ENCODE measurements at places on chromosomes 5 and 9.

DNA sequence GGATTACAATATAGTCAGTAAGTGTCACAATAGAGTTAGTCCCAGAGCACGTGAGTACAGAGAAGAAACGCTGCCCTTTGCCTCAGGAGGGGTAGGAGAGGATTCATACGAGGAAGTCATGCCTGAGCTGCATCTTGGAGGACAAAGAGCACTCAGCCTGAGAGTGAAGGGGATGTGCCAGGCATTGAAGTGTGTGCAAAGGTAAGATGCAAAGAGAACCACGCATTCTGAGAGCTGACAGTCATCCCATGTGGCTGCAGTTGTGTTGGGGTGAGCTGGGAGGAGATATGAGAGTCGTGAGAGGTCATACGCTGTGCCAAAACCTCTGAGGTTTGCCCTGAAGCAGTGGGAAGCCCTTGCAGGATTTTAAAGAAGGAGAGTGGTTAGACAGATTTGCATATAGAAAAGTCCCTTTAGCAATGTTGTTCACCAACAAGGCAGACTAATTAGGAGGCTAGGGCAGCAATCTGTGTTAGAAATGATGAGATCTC lies 97.5 kb downstream of the PIP5K1B start:
- DNase-seq, result no peak
- H3K36me3 ChIP-seq, result no peaks in the 10 kb centered on the region
- no peaks in the 10 kb centered on the region for H3K27me3 ChIP-seq
- H3K27ac ChIP-seq, result no peak overlapping the region
- no peaks in the 10 kb centered on the region for H3K4me1 ChIP-seq

DNA sequence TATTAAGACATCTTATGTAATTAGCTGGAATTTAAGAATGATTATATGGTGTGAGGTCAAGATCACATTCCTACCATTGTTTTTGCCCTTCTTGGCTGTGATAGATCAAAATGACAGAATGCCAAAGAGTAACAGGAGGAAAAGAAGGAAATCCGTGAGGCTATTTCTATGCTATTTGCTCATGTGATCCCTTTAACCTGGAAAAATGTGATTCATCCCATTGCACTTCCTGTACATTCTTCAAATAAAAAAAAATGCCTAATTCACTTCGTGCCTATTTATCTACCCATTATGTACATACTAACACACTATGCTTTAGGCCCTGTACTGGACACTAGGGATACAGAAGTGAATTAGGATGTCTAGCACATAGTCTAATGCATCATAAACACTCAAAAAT lies 154.1 kb upstream of the PAPPA start:
- H3K4me1 ChIP-seq, result no peaks in the 10 kb centered on the region
- no peaks in the 10 kb centered on the region for H3K36me3 ChIP-seq

DNA sequence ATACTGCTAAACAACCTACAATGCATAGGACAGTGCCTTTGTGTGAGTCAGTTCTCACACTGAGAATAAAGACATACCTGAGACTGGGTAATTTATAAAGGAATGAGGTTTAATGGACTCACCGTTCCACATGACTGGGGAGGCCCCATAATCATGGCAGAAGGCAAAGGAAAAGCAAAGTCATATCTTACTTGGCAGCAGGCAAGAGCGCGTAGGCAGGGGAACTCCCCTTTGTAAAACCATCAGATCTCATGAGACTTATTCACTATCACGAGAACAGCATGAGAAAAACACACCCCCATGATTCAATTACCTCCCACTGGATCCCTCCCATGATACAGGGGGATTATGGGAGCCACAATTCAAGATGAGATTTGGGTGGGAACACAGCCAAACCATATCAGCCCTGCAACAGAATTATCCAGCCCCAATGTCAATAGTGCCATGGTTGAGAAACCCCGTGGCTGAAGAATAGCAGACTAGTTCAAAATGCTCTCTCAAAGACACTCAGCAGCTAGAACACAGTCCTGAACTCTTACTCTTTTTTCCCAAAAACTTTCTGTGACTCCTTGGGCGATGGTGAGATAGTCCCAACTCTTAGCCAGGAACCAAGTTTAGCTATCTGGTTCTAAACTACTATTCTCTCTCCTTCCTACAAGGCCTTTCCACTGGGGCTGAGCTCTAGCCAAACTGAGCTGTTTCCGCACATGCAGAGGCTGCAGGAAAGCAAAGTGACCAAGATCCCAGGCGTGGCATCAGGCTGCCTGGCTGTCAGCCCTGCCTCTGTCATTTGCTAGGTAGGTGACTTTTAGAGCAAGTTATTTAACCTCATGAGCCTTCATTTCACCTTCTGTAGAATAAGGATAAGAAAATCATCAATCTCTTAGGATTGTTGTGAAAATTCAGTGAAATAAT lies 21.7 kb downstream of the FAT2 start:
- H3K36me3 ChIP-seq, result no peaks in the 10 kb centered on the region
- no peak overlapping the region for H3K4me3 ChIP-seq
- DNase-seq, result no peak
- no peaks in the 10 kb centered on the region for H3K4me1 ChIP-seq

- H3K4me3 ChIP-seq, result no peak overlapping the region
- peaks cover 16% of the 10 kb centered on the region for H3K27me3 ChIP-seq
- no peak overlapping the region for H3K27ac ChIP-seq
- no peaks in the 10 kb centered on the region for H3K4me1 ChIP-seq
- no peaks in the 10 kb centered on the region for H3K36me3 ChIP-seq
Observed at GRCh38 chr5:38329132-38329715, 70.9 kb downstream of the EGFLAM start.

DNA sequence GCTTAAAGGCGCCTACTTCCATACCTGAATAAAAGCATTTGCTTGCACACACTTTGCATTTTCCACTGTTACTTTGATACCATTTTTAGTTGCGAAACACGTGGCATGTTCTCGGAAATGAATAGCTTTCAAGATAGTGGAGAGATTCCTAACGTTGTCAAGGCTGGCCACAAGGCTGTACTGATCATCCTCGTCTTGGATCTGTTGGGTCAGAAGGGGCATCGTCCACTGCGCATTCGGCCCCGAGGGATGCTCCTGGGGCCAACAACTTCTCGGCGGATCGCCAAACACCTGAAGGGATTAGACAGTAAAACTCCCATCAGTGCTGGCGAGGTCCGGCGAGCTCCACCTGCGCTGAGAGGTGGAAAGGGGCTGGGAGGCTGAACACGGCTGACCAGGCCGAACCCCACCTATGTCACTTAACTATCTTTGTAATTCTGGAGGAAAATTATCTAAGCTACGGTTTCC lies 599 bp downstream of the RAD1 start:
- H3K4me3 ChIP-seq, result no peak overlapping the region
- peaks cover 31% of the 10 kb centered on the region for H3K4me1 ChIP-seq

- DNase-seq, result no peak
- H3K4me1 ChIP-seq, result no peaks in the 10 kb centered on the region
- no peak overlapping the region for H3K4me3 ChIP-seq
Observed at GRCh38 chr5:31131381-31131891, 62.0 kb upstream of the CDH6 start.

- no peaks in the 10 kb centered on the region for H3K36me3 ChIP-seq
- H3K4me1 ChIP-seq, result no peaks in the 10 kb centered on the region
- no peak for DNase-seq
- no peak overlapping the region for H3K27ac ChIP-seq
- H3K4me3 ChIP-seq, result no peak overlapping the region
- H3K27me3 ChIP-seq, result no peaks in the 10 kb centered on the region
Observed at GRCh38 chr9:34157898-34158297, 20.9 kb upstream of the UBAP1 start.

DNA sequence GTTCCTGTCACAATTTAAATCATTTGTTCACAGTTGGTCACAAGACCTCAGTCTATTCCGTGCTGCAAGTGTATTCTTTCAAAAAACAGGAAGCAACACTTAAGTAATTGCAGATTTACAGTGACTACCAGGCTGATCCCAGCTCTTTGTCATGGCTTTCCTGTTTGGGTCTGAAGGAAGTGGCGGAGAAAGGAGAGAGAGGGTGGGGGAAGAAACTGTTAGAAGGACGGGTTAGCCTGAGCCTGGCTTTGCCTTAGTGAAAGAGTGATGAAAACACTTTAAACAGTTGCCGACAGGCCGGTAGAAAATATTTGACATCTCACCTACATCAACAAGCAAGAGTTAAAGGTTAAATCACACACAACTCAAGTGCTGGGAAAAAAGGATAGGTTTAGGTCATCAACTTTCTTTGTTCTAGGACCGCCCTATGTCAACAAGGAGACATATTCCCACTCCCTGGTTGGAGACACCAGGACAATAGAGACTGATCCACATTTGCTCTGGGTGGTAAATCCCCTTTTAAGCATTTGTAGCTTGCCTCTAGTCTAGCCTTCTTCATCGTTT lies 102.2 kb upstream of the DAB2 start:
- DNase-seq, result no peak
- no peaks in the 10 kb centered on the region for H3K36me3 ChIP-seq
- no peak overlapping the region for H3K27ac ChIP-seq
- H3K4me3 ChIP-seq, result no peak overlapping the region
- H3K27me3 ChIP-seq, result peaks cover 24% of the 10 kb centered on the region

GRCh38 chr5:113723021-113723420 lies 209.5 kb downstream of the YTHDC2 start:
- no peak for DNase-seq
- no peak overlapping the region for H3K27ac ChIP-seq
- no peaks in the 10 kb centered on the region for H3K27me3 ChIP-seq
- no peak overlapping the region for H3K4me3 ChIP-seq
- H3K36me3 ChIP-seq, result no peaks in the 10 kb centered on the region

- peaks cover 17% of the 10 kb centered on the region for H3K27me3 ChIP-seq
- H3K4me1 ChIP-seq, result no peaks in the 10 kb centered on the region
Observed at GRCh38 chr5:175254155-175254554, 189.8 kb downstream of the DRD1 start.

- no peaks in the 10 kb centered on the region for H3K36me3 ChIP-seq
- no peak for DNase-seq
- H3K4me1 ChIP-seq, result no peaks in the 10 kb centered on the region
- no peak overlapping the region for H3K27ac ChIP-seq
- no peaks in the 10 kb centered on the region for H3K27me3 ChIP-seq
Observed at GRCh38 chr5:67416133-67416937, 219.7 kb upstream of the CD180 start.

- no peaks in the 10 kb centered on the region for H3K27me3 ChIP-seq
- peaks cover 14% of the 10 kb centered on the region for H3K36me3 ChIP-seq
- peak overlapping the region; percentile 92 for H3K27ac ChIP-seq
Observed at GRCh38 chr9:136105398-136106135, 10.5 kb upstream of the NACC2 start.

DNA sequence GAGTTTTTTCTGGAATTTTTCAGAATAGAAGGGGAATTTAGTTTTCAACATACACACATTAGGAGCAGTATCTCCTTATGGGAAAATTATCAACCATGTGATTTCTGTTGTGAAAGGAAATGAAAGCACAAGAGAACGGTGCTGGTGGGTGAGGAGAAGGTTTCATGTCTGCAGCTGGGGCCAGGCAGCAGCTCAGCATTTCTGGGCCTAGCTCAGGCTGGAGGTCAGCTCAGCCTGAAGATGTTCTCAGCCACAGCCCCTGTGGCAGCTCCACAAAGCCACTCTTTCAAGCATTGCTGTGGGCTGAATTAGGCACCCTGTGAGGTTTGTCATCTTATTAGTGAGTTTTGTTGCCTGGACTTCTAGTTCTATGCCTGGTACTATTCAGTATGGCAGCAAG lies 90.3 kb downstream of the DIRAS2 start:
- no peak overlapping the region for H3K4me3 ChIP-seq
- no peak overlapping the region for H3K27ac ChIP-seq
- DNase-seq, result no peak

- DNase-seq, result no peak
- no peak overlapping the region for H3K27ac ChIP-seq
- H3K27me3 ChIP-seq, result no peaks in the 10 kb centered on the region
- no peak overlapping the region for H3K4me3 ChIP-seq
- H3K4me1 ChIP-seq, result no peaks in the 10 kb centered on the region
- no peaks in the 10 kb centered on the region for H3K36me3 ChIP-seq
Observed at GRCh38 chr5:106510321-106510720, 1160.4 kb downstream of the EFNA5 start.

GRCh38 chr9:96417051-96417586 lies 1.1 kb downstream of the ZNF367 start:
- H3K36me3 ChIP-seq, result peaks cover 19% of the 10 kb centered on the region
- H3K4me1 ChIP-seq, result peaks cover 47% of the 10 kb centered on the region
- H3K27ac ChIP-seq, result peak overlapping the region; percentile 91
- no peaks in the 10 kb centered on the region for H3K27me3 ChIP-seq

DNA sequence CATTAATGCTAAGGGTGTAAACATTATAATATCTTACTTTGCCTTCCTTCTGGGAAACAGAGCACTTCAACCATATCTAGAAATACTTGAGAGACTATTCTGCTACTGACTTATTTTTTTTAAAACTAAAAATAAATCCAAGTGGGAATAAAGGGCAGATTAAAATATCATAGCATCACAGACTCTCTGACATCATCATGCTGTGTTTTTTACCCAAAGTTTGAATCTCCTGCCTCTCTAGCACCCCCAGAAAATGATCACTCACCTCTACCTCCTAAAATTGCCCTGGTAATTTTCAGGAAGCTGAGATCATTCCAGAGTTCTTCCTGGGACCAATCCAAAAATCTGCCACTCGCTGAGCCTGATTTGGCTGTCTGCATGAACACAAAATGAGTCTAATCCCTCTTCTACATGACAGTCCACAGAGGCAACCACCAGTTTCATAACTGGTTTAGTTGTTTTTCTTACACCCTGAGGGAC lies 813.8 kb upstream of the DMAC1 start:
- no peaks in the 10 kb centered on the region for H3K4me1 ChIP-seq
- H3K36me3 ChIP-seq, result no peaks in the 10 kb centered on the region
- no peaks in the 10 kb centered on the region for H3K27me3 ChIP-seq
- H3K27ac ChIP-seq, result no peak overlapping the region

- H3K27me3 ChIP-seq, result no peaks in the 10 kb centered on the region
- no peaks in the 10 kb centered on the region for H3K36me3 ChIP-seq
- H3K4me1 ChIP-seq, result no peaks in the 10 kb centered on the region
- no peak overlapping the region for H3K27ac ChIP-seq
- DNase-seq, result no peak
Observed at GRCh38 chr5:165630261-165630778, 2124.9 kb downstream of the MAT2B start.

- H3K4me3 ChIP-seq, result no peak overlapping the region
- H3K4me1 ChIP-seq, result no peaks in the 10 kb centered on the region
- DNase-seq, result no peak
Observed at GRCh38 chr5:57896576-57896975, 414.0 kb upstream of the ACTBL2 start.

DNA sequence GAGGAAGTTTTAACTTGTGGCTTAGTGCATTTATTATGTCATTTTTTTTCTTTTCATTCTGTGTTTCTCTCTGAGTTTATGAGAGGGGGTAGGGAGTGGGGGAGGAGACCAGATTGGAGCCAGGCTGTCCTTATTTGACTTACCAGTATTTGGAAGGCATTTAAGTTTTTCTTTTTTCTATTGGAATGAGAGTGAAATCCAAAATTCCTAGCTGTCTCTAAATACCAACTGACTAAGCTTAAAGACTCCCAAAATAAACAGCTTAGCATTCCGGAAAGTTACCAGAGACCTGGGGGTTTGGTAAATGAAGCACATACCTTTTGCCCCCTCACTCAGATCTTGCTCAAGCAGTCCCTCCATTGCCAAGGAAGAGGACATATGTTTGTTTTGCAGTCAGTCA lies 581.9 kb upstream of the BRINP1 start:
- H3K4me3 ChIP-seq, result no peak overlapping the region
- no peak overlapping the region for H3K27ac ChIP-seq
- H3K36me3 ChIP-seq, result no peaks in the 10 kb centered on the region
- H3K27me3 ChIP-seq, result no peaks in the 10 kb centered on the region

GRCh38 chr5:11148810-11149539 lies 387.9 kb upstream of the DAP start:
- no peaks in the 10 kb centered on the region for H3K36me3 ChIP-seq
- no peaks in the 10 kb centered on the region for H3K27me3 ChIP-seq
- no peak overlapping the region for H3K4me3 ChIP-seq
- H3K27ac ChIP-seq, result no peak overlapping the region
- no peak for DNase-seq
- no peaks in the 10 kb centered on the region for H3K4me1 ChIP-seq
